Stimulated activated CD8-positive, alpha-beta memory T cell treated with anti-CD3 and anti-CD28 coated beads, Interleukin-12 subunit alpha, Interleukin-12 subunit beta, amount 100 ng/mL, for 4 hours (primary cell): ENCODE measurements at places on chromosomes 1 and 21.

- no peak for DNase-seq
Observed at GRCh38 chr1:99766378-99766800, at the start of gene FRRS1. Gene FRRS1 (minus strand): TSS chr1:99766635. CDS start chr1:99748768, 17,867 bp downstream.

DNA sequence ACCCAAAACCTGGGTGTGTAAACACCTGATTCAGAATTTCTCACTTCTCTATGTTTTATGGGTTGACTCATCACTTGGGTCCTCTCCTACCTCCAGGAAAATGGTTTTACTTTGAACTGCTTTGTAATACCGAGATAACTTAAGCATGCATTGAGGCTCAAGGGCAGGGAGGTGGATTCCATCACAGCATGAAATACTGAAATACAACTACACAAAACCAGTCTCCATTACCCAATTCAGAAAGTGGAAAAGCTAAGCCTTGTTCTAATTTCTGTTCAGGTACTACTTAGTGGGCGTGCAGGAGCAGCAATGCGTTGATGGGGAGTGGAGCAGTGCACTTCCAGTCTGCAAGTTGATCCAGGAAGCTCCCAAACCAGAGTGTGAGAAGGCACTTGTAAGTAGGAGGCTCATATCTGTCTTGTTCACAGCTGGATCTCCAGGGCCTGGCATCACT lies 6.1 kb upstream of the C4BPA start:
- no peak for DNase-seq

DNA sequence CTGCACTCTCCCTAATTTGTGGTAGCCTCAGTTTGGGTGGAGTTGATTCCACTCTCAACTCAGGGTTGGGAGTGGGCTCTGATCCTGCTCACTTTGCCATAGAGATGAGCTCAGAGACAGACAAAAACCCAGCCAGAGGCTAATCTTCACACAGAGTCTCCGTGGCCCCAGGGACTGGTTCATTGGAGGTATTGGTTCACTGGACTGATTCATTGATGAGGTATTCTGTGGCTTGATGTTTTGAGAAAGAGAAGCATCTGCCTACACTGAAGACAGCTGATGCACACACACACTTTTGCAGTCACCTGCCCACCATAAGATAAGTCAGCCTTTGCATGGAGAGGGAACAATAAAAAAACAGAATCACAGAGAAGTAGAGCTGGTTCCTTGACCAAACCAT lies 183.8 kb downstream of the AJAP1 start:
- DNase-seq: no peak

GRCh38 chr1:58412071-58412580 lies 134.4 kb downstream of the OMA1 start:
- no peak for DNase-seq

GRCh38 chr1:116128664-116129063 lies 17.5 kb downstream of the MAB21L3 start:
- DNase-seq: peak; percentile 37

- DNase-seq: no peak
Observed at GRCh38 chr1:87104140-87104539, 189.7 kb downstream of the HS2ST1 start.

GRCh38 chr1:18908911-18909771 lies 6.8 kb upstream of the ALDH4A1 start:
- DNase-seq: no peak

DNA sequence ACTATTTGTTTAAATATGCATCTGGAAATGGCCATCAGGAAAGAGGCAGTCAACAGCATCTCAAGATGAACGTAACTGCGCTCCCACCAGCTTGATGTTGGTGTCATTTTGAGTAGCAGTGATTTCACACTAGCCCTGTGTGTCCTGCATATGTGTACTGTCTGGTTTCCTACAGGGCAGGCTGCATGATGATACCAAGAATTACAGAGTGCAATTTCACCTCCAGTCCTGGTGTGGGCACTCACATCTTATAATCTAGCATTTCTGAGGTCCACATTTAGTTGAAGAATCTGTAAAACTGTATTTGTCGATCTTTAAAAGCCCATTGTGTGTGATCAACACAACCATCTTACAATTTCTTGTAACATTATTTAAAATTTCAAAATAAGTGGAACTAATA lies 336.4 kb downstream of the PAPPA2 start:
- no peak for DNase-seq

DNA sequence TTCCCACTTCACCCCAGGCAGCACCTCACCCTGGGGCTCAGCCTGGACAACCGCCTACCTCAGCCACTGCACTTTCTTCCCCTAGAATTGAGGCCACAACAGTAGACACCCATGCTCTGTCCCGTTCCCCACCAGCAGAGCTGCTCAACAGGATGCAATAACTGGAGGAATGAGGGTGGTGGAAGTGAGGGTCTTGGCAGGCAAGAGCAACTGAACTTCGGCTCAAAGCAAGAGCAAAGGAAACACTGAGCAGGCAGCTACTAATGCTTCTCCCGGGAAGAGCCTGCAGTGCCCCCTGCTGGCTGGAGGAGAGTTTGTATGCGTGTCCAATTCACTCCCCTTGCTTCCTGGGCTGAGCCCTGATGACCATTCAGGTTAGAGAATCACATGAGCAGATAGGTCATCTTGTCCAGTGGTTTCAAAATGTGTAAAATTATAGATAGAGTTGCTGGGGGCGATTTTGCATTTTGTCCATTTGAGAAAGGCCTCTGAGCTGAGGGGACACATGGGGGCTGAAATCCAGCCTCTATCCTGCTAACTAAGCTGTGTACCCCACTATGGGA lies 13.9 kb downstream of the NT5C1A start:
- DNase-seq: no peak

GRCh38 chr1:27967884-27968466 lies 8.2 kb downstream of the XKR8 start:
- DNase-seq: no peak

DNA sequence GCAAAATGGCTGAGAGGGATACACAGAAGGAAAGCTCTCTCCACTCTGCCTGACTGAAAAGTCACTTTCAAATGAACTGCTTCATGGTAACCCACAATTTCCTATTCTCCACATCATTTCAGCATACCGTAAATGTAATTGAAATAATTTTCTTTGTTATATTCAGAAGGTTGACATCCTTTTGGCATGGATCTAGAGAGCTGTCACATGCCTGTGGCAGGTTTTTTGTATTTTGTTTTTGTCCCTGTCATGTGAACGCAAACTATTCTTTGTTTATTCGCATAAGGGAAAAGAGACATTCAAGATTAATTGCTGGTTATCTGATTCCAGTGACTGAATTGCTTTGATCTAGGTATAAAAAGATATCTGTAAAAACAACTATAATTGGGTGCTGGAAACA lies 1808.1 kb downstream of the NCAM2 start:
- no peak for DNase-seq

- no peak for DNase-seq
Observed at GRCh38 chr1:225250432-225250831, 177.4 kb downstream of the LBR start.

DNA sequence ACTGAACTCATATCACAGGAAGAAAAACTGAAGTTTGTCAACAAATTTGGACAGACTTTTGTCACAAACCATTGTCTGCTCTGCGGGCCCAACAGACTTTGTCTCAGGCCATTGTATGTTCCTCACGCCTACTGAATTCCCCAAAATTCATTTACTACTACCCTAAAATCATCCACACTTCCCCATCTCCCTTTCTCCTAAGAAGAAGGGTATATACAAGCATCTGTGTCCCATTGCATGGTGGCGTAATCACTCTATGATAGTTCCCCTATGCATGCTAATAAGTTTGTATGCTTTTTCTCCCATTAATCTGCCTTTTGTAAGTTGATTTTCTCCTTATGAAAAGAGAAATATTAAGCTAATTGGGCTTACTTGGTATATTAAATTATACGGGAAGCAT lies 54.9 kb upstream of the ATF3 start:
- DNase-seq: no peak

DNA sequence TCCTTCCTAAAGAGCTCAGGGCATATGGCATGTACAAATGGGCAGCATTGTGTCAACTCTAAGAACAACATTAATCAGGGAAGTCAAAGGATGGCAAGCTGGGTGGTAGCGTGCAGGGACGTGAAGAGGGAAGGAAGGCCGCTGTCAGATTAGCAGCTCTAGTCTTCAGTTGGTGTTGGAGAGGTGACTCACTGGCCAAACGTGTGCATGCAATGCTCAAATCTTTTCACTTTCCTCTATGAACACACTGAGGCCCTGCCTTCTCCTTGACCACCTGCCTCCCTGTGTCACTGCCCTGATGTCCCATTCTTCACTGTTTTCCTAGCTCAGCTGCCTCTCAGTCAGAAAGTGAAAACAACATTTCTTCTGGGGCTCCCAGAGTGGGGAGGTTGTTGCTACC lies 5.9 kb upstream of the PIGR start:
- no peak for DNase-seq

DNA sequence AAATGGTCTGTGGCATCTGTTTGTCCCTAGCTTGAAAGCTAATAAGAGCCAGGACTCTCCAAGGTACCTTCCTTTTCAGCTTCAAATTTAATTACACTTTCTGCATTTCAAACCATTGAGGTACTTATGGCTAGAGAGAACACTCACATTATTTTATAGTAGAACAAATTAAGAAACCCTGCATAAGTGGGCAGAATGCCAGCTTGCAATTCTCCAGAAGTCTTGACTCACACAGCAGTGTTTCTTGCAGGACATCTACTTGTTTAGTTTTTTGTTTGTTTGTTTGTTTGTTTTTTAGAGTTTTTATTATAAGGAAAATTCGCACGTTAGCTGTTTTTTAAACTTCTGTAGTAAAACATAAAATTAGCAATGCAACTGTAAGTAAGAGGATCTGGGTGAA lies 397.2 kb downstream of the NEGR1 start:
- DNase-seq: no peak

GRCh38 chr1:205967554-205968335 lies 24.5 kb upstream of the SLC26A9 start:
- DNase-seq: no peak

- DNase-seq: no peak
Observed at GRCh38 chr1:8352471-8352845, 34.5 kb downstream of the SLC45A1 start.

DNA sequence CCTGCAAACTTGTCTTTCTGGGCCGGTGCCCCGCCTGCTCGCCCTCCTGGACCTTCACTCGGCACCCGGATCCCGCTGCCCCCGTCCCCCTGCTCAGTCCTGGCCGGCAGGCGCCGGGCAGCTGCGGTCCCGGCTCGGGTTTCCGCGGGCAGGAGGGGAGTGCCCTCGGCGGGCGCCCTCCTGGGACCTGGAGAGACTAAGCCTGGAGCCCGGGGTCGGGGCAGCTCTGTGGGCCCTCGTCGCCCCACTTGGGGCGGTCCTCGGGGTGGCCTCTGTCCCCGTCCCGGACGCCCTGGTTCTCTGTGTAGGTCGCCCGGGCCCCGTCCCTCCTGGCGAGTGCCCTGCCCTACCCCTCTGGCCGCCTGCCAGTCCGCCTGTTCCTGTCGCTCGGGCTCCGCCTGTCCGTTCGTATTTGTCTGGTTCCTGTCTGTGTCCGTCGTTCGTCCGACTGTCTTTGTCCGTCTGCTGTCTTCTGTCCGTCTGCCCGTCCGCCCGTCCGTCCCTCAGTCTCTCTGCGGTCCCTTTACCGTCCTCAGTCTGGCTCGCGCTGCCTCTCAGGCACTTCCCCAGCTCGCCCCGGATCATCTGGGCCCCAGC lies 490 bp downstream of the SERINC2 start:
- no peak for DNase-seq

DNA sequence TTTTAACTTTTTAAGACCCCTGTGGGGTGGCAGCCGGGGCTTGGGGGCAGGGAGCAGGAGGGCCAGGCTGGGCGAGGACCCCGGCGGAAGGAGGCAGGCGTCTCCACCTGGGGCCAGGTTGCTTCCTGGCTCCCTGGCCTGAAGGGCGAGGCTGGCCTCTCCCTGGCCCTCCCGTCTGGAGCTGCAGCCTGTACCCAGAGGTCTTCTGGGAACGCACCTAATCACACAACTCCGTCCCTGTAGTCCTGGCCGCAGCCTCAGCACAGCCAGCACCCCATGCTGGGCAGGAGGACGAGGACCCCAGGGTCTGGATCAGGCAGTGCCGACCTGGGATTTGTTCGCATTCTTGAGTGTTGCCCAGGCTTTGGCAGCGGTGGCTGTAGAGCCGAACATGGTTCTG lies 14.1 kb upstream of the TTC34 start:
- DNase-seq: no peak

- peak; percentile 16 for DNase-seq
Observed at GRCh38 chr1:100353071-100353801, 930 bp downstream of the CDC14A start.

GRCh38 chr1:17567582-17567981 lies 28.1 kb downstream of the ARHGEF10L start:
- no peak for DNase-seq

GRCh38 chr1:81700728-81701470 lies 99.8 kb upstream of the ADGRL2 start:
- no peak for DNase-seq

GRCh38 chr1:207404849-207405525 lies 49.1 kb upstream of the CR2 start:
- no peak for DNase-seq

DNA sequence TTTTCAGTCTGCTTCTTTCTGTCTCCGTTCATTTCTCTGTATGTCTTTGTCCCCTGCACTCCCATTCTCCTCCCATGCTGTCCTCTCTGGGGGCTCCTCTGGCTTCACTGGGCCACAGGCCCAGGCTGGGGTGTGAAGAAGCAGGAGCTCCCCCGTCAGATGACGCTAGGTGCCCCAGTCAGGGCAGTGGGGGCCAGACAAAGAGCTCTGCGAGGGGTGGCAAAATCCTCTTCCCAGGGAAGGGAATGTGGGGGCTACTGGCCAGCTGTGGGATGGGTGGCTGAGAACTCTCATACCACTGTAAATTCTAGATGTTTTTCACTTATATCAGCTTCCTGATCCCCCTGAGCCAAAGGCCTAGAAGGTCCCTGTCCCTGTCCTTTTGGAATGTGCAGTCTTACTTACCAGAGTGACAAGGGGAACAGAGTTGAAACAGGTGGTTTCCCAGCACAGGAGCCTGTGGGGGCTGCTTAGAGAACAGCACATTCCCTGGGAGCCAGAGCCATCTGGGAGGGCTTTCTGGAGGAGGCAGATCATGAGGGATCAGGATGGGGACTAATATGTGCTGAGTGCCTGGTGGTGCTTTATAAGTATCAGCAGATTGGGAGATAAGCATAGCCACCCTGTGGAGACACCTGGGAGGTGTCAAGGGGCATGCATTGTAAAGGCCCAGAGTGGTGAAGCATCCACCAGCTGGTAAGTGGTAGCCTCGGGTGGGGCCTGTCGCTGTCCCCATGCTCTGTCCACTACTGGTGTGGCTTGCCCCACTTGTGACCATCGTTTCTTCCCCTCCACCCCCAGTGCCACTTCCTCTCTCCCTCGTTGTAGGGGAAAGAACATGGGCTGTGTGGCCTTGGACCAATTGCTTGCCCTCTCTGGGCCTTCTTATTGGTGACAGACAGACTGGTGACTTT lies 10.1 kb upstream of the PADI1 start:
- no peak for DNase-seq

- DNase-seq: no peak
Observed at GRCh38 chr1:56490619-56491018, 88.7 kb downstream of the PLPP3 start.

GRCh38 chr1:18126616-18127015 lies 19.0 kb downstream of the IGSF21 start:
- DNase-seq: no peak

GRCh38 chr1:89538361-89538760 lies 13.7 kb downstream of the LRRC8B start:
- no peak for DNase-seq

- no peak for DNase-seq
Observed at GRCh38 chr1:209395169-209395568, 188.3 kb upstream of the CAMK1G start.

GRCh38 chr1:160605205-160605604 lies 25.9 kb upstream of the CD84 start:
- no peak for DNase-seq
